ENCODE measurements at places on chromosomes 1 and 21. TPM values are rescaled to one million over a fixed set of nuclear protein-coding genes. Genes with fewer than 3 reads are reported as not detected.

Gene ASB17
- total RNA-seq: not detected

Gene PODN
- total RNA-seq: 51.2 TPM

Gene CYP2J2
- total RNA-seq: 0.17 TPM

Gene MARK1
- under 0.01 TPM for total RNA-seq

Gene RYR2
- not detected for total RNA-seq

Gene RGS13
- not detected for total RNA-seq

Gene SELP
- not detected for total RNA-seq

Gene ITLN1
- total RNA-seq: not detected

Measured in bronchial smooth muscle cell (primary cell).